Right forelimb (tissue), 1 donor: ENCODE measurements at places on chromosomes 12 and 14.
A peak's percentile ranks its signal among the peaks of the same experiment; 100 is the strongest.

GRCh38 chr14:86331341-86331740 is 801.4 kb downstream of the FLRT2 start:
- no peak for DNase-seq

- DNase-seq = no peak
These were observed 2.2 kb upstream of the OAS1 start for GRCh38 chr12:112904571-112904970.

DNA sequence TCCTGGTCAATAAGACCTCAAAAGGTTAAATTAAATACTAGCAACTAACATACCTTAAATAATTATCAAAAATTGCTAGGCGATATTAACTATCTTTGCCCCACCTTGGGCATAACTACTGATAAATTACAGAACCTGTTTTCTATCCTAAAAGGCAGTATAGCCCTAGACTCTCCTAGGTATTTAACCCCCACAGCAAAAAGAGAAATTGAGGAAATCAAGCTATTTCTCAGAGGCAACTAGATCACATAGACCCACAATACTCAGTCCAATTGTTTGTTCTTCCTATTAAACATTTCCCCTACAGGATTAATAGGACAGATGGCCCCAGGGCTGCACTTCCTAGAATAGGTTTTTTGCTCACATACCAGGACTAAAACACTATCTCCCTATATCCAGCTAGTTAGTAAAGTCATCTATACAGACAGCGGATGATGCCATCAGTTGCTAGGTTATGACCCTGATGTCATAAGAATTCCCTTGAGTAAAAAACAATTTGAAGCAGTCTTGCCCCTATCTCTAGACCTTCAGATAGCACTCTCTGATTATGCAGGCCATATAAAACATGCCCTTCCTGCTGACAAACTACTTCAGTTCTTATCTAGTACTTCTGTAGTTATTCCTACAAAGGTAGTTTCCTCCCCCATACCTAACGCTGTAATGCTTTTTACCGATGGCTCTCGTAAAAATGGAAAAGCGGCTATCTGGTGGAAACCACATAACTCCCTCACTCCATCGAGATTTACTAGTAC is 118.4 kb downstream of the PPHLN1 start:
- DNase-seq = no peak

DNA sequence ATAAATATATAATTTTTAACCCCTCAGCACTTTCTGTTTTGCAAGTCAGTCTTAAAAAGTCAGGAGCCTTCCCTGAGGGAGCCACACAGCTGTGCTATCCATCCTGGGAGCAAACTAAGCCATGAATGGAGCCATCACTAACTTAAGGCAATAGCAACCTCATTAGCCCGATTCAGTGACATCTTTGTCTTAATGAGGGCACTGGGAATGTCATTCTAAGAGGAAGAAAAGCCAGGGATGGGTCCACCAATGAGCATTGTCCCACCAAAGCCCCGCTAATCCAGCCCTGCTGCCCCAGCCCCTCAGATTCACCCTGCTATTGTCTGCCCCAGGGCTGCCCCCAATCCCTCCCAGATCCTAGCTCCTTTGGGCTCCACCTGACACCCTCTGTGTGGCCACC is 19.5 kb downstream of the GSC start:
- no peak for DNase-seq

GRCh38 chr14:73753887-73754795 is 40.0 kb upstream of the PNMA1 start:
- DNase-seq = peak; percentile 64

DNA sequence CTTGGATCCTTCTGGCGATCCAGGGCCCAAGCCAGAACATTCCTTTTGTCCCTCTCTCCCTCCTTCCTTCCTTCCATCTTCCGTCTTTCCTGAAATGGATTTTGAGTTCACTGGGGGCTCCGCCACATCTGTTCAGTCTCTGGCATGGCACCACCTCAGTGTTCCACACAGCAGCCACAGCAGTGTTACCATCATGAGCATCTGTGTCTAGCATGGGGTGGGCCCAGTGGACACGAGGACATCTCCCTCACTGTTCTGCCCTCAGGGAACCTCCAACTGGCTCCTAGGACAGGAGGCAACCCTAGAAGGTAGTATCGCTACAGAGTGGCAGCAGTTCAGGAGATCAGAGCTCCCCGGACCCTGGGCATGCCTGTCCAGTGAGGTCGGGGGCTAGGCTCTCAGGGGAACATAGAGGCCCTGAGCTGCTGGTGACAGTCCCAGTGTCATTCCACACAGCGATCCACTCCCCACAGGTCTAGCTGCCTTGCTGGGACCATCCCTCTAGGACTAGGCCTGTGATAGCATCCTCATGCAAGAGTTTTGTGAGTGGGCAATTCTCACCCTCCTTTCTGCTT is 59.0 kb downstream of the GALNT16 start:
- DNase-seq = peak; percentile 7

GRCh38 chr14:96811265-96811664 is 14.1 kb downstream of the VRK1 start:
- DNase-seq = no peak

GRCh38 chr14:105854600-105855245 is 328.3 kb downstream of the TMEM121 start:
- no peak for DNase-seq

- DNase-seq = no peak
These were observed 152.9 kb upstream of the RTL1 start for GRCh38 chr14:101056446-101056845.

DNA sequence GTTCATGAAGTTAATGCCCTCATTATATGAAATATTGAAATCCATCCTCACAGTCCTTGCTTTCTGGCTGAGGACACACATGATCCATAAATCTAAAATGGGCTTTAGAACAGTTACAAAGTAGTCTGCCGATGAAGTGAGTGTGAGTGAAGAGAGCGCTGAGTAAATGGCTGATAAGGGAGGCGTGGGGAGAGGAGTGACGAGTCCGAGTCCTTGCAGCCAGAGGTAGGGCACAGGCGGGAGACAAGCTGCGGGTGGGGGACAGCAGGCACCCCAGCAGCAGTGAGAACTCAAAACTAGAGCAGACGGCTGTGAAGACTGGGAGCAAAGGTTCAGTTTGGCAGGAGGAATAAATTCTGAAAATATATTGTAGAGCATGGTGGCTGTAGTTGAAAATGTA is 140.1 kb upstream of the ATP2B1 start:
- no peak for DNase-seq
